CD4-positive, CD25-positive, alpha-beta regulatory T cell (primary cell): ENCODE measurements at places on chromosomes 2 and 18.

- H3K27ac ChIP-seq: no peak overlapping the region
- H3K27me3 ChIP-seq: no peaks in the 10 kb centered on the region
- no peak for DNase-seq
- no peak overlapping the region for H3K4me3 ChIP-seq
- no peaks in the 10 kb centered on the region for H3K36me3 ChIP-seq
- no peaks in the 10 kb centered on the region for H3K4me1 ChIP-seq
These were observed 256.4 kb downstream of the TFCP2L1 start for GRCh38 chr2:121028577-121028976.

GRCh38 chr2:216765761-216766262 is 70.5 kb upstream of the IGFBP5 start:
- no peak overlapping the region for H3K4me3 ChIP-seq
- H3K4me1 ChIP-seq: no peaks in the 10 kb centered on the region
- no peaks in the 10 kb centered on the region for H3K36me3 ChIP-seq
- no peak for DNase-seq

DNA sequence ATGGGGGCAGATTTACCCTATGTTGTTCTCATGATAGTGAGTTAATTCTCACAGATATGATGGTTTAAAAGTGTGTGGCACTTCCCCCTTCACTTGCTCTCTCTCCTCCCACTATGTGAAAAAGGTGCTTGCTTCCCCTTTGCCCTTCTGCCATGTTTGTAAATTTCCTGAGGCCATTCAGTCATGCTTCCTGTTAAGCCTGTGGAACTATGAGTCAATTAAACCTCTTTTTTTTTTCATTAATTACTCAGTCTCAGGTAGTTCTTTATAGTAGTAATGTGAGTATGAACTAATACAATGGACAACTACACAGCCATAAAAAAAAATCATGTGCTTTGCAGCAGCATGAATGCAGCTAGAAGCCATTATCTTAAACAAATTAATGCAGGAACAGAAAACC is 118.5 kb downstream of the CALCRL start:
- H3K4me3 ChIP-seq: no peak overlapping the region
- H3K27me3 ChIP-seq: no peaks in the 10 kb centered on the region
- H3K4me1 ChIP-seq: no peaks in the 10 kb centered on the region
- H3K27ac ChIP-seq: no peak overlapping the region
- no peaks in the 10 kb centered on the region for H3K36me3 ChIP-seq

- H3K4me3 ChIP-seq: no peak overlapping the region
- H3K27me3 ChIP-seq: no peaks in the 10 kb centered on the region
- H3K4me1 ChIP-seq: no peaks in the 10 kb centered on the region
- no peak overlapping the region for H3K27ac ChIP-seq
- DNase-seq: no peak
- H3K36me3 ChIP-seq: no peaks in the 10 kb centered on the region
These were observed 175.6 kb downstream of the FMNL2 start for GRCh38 chr2:152510621-152511020.

GRCh38 chr2:134594399-134594798 is 124.4 kb downstream of the TMEM163 start:
- H3K4me3 ChIP-seq: no peak overlapping the region
- no peaks in the 10 kb centered on the region for H3K27me3 ChIP-seq
- H3K36me3 ChIP-seq: no peaks in the 10 kb centered on the region
- no peak for DNase-seq

- H3K27ac ChIP-seq: no peak overlapping the region
- H3K27me3 ChIP-seq: peaks cover 2% of the 10 kb centered on the region
- no peak for DNase-seq
- no peak overlapping the region for H3K4me3 ChIP-seq
- no peaks in the 10 kb centered on the region for H3K36me3 ChIP-seq
- no peaks in the 10 kb centered on the region for H3K4me1 ChIP-seq
These were observed 320.7 kb downstream of the CYP26B1 start for GRCh38 chr2:71826826-71827523.

DNA sequence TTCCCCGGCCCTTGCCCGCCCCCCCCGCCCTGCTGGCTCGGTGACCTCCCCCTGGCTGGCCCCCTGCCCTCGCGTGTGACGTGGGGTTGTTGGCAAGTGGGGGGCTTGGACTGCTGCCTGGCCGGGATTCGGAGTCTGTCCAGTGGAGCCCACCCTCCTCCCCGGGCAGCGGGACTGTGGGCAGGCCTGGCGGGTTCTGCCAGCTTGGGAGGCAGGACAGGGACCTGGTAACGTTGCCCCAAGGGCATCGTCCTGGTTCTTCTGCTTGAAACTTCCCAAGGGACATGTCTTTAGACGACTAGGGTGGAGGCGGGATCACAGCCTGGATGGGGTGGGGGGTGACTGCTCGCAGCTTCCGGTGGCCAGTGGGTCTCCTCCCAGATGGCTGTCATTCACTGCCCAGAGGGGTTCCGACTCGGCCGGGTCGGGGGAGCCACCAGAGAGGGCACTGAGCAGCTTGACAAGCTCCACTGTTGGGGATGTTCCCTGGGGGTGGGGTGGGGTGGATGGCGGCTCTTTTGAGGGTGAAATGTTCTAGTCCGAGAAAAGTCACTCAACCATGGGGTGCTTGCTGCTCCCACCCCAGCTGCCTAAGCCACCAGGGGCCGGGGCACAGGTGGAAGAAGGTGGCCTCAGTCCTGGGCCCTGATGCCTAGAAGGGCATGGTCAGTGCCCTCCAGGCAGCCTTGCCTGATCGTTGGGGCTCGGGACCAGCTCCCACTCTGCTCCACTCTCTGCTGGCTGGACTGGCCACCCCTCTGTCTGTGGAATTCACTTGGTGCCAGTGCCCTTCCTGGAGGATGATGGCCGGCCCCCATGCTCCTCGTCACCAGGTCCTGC is 4.3 kb upstream of the HS6ST1 start:
- no peak for DNase-seq
- H3K4me3 ChIP-seq: no peak overlapping the region
- H3K27me3 ChIP-seq: no peaks in the 10 kb centered on the region
- H3K4me1 ChIP-seq: peaks cover 13% of the 10 kb centered on the region
- H3K36me3 ChIP-seq: no peaks in the 10 kb centered on the region
- no peak overlapping the region for H3K27ac ChIP-seq

DNA sequence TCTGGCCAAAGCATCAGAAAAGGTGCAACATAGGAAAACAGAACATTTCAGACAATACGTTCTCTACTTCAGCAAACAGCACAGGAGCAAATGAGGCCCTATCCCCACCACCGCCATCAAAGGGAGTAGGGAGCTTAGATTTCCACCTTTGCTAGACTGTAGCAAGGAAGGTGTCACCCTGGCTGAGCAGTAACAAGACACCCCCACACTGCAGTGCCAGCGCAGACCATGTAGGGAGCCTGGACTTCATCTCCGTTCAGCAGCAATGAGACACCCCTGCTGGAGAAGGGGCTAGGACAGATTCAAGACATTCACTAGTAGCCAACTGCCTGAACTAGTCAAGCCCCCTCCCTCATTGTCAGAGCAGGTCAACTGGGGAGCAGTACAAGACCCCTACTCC is 160.1 kb upstream of the CBLN2 start:
- DNase-seq: no peak
- no peak overlapping the region for H3K4me3 ChIP-seq
- no peak overlapping the region for H3K27ac ChIP-seq

- peak overlapping the region; percentile 55 for H3K4me3 ChIP-seq
- no peak for DNase-seq
- H3K27ac ChIP-seq: no peak overlapping the region
- H3K36me3 ChIP-seq: no peaks in the 10 kb centered on the region
- peaks cover 45% of the 10 kb centered on the region for H3K4me1 ChIP-seq
These were observed 7.0 kb upstream of the PAX3 start for GRCh38 chr2:222305516-222306392.

DNA sequence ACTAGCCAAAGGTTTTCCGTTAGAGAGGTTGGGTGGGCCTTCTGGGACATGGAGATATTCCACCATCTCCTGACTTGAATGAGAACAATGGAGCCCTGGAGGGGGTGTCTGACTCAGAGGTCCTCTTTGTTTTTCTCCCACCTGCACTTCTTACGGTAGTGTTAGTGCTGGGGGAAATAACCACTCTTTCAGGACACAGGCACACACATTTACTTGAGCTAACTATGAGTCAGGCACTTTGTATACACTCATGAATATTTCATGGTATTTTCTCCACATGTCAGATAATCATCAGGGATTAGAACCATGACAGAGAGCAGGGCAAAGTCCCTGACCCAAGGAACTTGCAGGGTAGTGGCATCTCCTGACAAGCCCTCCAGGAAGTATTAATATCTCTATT is 439.1 kb downstream of the TSN start:
- H3K27me3 ChIP-seq: no peaks in the 10 kb centered on the region
- no peaks in the 10 kb centered on the region for H3K4me1 ChIP-seq
- DNase-seq: no peak
- no peak overlapping the region for H3K27ac ChIP-seq

DNA sequence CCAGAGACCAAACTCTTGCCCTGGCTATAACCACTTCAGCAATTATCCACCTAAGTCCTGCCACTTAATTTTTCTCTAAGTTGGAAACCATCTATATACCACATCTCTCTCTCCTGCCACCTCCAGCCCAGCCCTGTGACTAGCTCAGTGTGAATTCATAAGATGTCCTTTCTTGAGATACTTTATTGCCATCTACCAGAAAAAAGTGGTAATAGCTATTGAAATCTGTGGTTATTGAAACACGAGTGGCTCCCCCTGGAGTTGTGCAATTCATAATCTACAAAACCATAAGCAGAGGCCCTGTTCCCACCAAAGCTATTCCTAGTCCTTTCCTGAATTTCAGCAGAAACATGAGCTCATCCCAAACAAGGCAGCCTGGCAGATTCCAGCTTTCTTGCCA is 324.0 kb downstream of the TXNL1 start:
- H3K36me3 ChIP-seq: no peaks in the 10 kb centered on the region
- no peaks in the 10 kb centered on the region for H3K27me3 ChIP-seq
- H3K27ac ChIP-seq: no peak overlapping the region

GRCh38 chr18:49819823-49820671 is 6.7 kb upstream of the ACAA2 start:
- H3K27ac ChIP-seq: peak overlapping the region; percentile 66
- H3K4me3 ChIP-seq: peak overlapping the region; percentile 68
- H3K36me3 ChIP-seq: no peaks in the 10 kb centered on the region
- peak; percentile 9 for DNase-seq
- no peaks in the 10 kb centered on the region for H3K27me3 ChIP-seq

DNA sequence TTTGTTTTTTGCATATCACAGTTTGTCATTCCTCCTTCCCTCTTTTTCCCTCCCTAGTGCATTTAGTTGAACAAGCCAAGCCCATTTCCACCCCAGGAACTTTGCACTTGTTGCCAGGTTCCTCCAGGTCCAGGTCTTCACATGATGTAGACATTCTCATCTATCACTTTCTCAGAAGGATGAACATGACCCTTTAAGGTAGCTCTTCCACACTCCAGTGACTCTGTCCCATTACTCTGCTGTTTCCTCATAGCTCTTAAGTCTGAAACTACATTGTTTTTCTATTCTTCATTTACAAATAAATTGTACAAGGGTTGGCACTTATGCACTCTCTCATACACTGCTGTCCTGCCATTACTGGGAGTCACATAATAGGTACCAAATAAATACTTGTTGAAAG is 6.1 kb downstream of the KYNU start:
- H3K27me3 ChIP-seq: no peaks in the 10 kb centered on the region
- H3K27ac ChIP-seq: no peak overlapping the region
- H3K4me1 ChIP-seq: no peaks in the 10 kb centered on the region
- no peak for DNase-seq
- no peaks in the 10 kb centered on the region for H3K36me3 ChIP-seq

DNA sequence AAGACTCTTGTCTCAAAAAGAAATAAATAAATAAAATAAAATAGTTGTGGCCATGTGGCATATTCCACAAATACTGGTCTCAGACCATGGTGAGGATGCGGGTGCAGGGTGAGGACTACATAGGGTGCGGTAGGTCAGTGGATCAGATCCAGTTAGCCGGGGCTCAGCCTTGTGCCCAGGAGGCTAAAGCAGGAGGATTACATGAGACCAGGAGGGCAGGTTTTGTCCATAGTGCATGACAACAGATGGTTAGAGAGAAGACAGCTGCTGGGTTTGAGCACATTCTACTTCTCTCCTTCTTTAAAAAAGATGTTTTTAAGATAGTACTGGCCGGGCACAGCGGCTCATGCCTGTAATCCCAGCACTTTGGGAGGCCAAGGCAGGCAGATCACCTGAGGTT is 12.8 kb upstream of the PSD4 start:
- no peaks in the 10 kb centered on the region for H3K36me3 ChIP-seq
- H3K27ac ChIP-seq: no peak overlapping the region
- H3K4me3 ChIP-seq: no peak overlapping the region
- H3K27me3 ChIP-seq: no peaks in the 10 kb centered on the region

DNA sequence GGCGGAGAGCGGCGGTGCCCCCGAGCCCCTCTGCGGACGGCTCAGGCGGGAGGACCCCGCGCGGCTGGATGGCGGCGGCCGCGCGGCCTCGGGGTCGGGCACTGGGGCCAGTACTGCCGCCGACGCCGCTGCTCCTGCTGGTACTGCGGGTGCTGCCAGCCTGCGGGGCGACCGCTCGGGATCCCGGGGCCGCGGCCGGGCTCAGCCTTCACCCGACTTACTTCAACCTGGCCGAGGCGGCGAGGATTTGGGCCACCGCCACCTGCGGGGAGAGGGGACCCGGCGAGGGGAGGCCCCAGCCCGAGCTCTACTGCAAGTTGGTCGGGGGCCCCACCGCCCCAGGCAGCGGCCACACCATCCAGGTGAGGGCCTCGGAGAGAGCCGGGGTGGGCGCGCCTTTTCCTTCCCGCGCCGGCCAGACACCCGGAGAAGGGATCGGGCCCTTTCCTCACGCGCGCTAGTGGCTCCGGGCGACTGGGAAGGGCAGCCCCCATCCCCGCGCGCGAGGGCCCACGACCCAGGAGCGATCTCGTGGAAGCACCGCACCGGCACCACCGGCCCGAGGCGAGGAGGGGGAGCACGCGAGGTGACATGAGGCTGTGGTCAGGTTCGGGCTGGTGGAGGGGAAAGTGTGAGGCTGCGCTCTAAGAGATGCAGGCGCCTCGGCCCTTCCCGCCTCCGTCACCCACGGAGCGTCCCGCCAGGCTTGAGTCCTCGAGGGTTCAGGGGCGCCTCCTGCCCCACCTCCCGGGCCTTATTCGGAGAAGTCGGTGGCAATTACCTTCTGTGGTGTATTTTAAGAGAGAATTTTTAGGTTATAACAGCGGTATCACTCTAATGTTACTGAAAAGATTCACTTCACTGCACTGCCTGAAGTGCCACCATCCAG is 607 bp downstream of the LAMA3 start:
- no peaks in the 10 kb centered on the region for H3K36me3 ChIP-seq
- peaks cover 28% of the 10 kb centered on the region for H3K27me3 ChIP-seq
- H3K27ac ChIP-seq: no peak overlapping the region
- peaks cover 19% of the 10 kb centered on the region for H3K4me1 ChIP-seq

DNA sequence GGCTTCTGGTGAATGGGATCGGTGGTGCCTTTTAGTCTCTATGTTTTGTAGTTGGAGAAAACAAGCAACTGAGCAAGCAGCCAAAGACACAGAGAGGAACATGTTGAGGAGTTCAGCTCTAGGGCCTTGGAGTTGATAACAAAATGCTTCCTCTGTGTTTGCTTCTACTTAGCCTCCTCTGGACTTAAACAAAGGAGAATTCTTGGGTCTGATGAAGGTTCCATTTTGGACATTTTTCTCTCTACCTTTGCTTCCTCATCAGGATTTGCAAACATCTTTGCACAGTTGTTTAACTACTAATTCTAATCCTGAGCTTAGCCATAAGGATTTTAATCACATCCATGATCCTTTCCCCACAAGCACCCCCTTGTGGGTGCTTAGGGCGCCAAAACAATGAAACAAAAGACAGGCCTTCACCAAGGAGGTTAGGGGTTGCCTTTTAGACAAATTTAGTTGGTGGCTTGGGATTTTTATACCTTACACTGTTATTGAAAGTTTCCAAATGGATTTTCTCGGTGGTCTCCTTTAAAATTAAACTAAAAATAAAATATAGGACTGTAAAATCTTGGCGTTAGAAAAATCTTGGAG is 148.5 kb upstream of the SATB2 start:
- H3K27ac ChIP-seq: no peak overlapping the region
- no peaks in the 10 kb centered on the region for H3K4me1 ChIP-seq
- no peaks in the 10 kb centered on the region for H3K36me3 ChIP-seq
- H3K27me3 ChIP-seq: peaks cover 3% of the 10 kb centered on the region
